ENCODE measurements at places on chromosomes 7 and 10. TPM values are rescaled to one million over a fixed set of nuclear protein-coding genes. Genes with fewer than 3 reads are reported as not detected.

DNA sequence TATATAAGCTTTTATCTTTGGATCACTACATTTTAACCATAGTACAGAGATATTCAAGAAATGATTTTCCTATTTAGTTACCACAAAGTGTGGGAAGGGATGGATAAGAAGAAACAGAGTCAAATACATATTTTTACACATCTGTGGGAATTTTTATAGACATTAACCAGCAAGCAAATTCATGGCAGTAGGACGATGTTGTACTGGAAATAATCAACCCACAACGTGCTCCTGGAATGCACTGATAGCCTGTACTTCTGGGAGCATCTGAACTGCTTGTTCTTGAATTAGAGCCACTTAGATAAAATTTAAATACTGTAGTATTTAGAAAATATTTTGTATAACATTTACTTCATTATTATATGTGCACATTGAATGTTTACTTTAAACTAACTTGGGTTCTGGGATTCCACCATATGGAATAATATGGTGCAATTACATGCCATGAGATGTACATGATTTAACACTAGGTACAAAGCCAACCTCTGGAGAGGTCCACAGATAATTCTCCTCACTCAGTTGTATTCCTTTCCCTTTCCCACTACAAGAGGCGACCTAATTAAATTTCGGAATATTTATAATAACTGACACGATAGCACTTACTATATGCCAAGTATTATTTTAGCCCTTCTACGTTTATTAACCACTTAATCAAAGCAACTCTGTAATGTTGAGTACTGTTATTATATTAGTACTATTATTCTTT lies 164.9 kb upstream of the HGF start:
- no peak overlapping the region for H3K4me3 ChIP-seq
- H3K4me1 ChIP-seq: no peaks in the 10 kb centered on the region
- no peaks in the 10 kb centered on the region for H3K36me3 ChIP-seq

- H3K36me3 ChIP-seq: no peaks in the 10 kb centered on the region
- H3K27ac ChIP-seq: no peak overlapping the region
- H3K4me1 ChIP-seq: no peaks in the 10 kb centered on the region
- no peak overlapping the region for H3K4me3 ChIP-seq
- H3K27me3 ChIP-seq: no peaks in the 10 kb centered on the region
Observed at GRCh38 chr7:16951483-16952080, 69.8 kb upstream of the AGR3 start.

- H3K36me3 ChIP-seq: no peaks in the 10 kb centered on the region
- H3K27me3 ChIP-seq: no peaks in the 10 kb centered on the region
- H3K4me3 ChIP-seq: no peak overlapping the region
- no peak overlapping the region for H3K27ac ChIP-seq
- no peak for DNase-seq
Observed at GRCh38 chr10:10730471-10731043, 287.1 kb upstream of the CELF2 start.

- H3K27me3 ChIP-seq: no peaks in the 10 kb centered on the region
- peaks cover 7% of the 10 kb centered on the region for H3K4me1 ChIP-seq
- H3K27ac ChIP-seq: no peak overlapping the region
- no peak overlapping the region for H3K4me3 ChIP-seq
- no peaks in the 10 kb centered on the region for H3K36me3 ChIP-seq
- DNase-seq: no peak
Observed at GRCh38 chr7:80967071-80967916, 48.4 kb upstream of the SEMA3C start.

The CALML3 gene
- not detected for total RNA-seq

GRCh38 chr7:75995052-75995471 lies 667 bp upstream of the TMEM120A start:
- H3K4me3 ChIP-seq: peak overlapping the region; percentile 83
- H3K27me3 ChIP-seq: no peaks in the 10 kb centered on the region
- peaks cover 13% of the 10 kb centered on the region for H3K36me3 ChIP-seq
- H3K27ac ChIP-seq: peak overlapping the region; percentile 53
- no peak for DNase-seq

The TRPV5 gene
- 0.15 TPM for total RNA-seq

- H3K36me3 ChIP-seq: no peaks in the 10 kb centered on the region
- no peaks in the 10 kb centered on the region for H3K4me1 ChIP-seq
- H3K27me3 ChIP-seq: no peaks in the 10 kb centered on the region
- H3K27ac ChIP-seq: peak overlapping the region; percentile 35
Observed at GRCh38 chr7:81064426-81064825, 145.6 kb upstream of the SEMA3C start.

The SEMA3C gene
- total RNA-seq: 0.09 TPM

The CLCN1 gene
- total RNA-seq: not detected

DNA sequence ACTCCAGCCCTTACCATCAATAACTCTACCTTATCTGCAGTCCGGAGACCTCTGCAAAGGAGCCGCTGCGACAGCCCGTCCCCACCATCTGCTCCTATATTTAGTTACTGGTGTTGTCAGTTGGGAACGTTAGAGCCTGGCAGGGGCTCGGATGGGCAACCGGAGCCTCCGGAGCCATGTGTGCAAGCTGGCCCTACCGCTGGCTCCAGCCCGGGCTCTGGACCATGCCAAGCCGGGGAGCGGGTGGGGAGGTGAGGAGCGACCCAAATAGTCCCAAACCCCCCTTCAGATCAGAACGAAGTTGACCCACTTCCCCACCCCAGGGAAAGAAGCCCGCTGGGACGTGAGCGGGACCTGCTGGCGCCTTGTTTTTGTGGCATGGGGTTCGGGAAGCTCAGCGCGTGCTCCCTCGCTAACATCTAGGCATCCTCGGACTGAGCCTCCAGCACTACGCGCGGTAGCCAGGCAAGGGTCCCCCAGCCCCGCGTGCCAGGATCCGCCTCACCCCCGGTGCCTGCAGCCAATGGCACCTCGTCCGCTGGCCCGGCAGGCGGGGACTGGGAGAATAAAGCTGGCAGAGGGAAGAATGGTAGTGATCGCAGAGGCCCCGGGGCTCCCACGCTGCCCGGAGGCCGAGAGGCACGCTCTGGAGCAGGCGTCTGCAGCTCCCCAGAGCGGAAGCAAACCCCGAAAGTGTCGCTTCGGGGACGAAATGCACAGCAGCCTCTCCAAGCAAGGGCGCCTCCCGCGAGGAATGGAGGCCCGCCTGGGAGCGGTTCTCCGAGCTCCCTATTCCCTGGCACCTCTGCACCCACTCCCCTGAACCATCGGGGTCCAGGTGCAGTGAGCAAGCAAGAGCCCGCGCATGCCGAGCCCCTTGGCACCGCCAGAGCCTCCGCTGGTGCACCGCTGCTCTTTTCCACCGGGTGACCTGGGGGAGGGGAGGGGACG lies 679 bp downstream of the LRRC20 start:
- peaks cover 13% of the 10 kb centered on the region for H3K27me3 ChIP-seq
- peak overlapping the region; percentile 67 for H3K27ac ChIP-seq
- H3K4me1 ChIP-seq: peaks cover 4% of the 10 kb centered on the region

- H3K4me3 ChIP-seq: no peak overlapping the region
- DNase-seq: no peak
- no peak overlapping the region for H3K27ac ChIP-seq
- H3K27me3 ChIP-seq: no peaks in the 10 kb centered on the region
- H3K36me3 ChIP-seq: no peaks in the 10 kb centered on the region
- H3K4me1 ChIP-seq: no peaks in the 10 kb centered on the region
Observed at GRCh38 chr7:137652721-137653120, 194.1 kb downstream of the DGKI start.

DNA sequence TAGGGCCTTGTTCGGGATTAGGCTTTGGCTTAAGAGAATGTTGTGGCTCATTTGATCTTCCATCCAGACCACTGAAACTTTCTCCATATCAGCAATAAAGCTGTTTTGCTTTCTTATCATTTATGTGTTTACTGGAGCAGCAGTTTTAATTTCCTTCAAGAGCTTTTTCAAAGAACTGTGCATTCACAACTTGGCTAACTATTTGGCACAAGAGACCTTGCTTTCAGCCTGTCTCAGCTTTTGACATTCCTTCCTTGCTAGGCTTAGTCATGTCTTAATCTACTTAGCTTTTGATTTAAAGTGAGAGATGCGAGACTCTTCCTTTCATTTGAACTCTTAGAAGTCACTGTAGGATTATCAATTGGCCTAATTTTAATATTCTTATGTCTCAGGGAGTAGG lies 19.1 kb upstream of the AKR1B1 start:
- no peaks in the 10 kb centered on the region for H3K36me3 ChIP-seq
- H3K4me3 ChIP-seq: no peak overlapping the region
- no peak overlapping the region for H3K27ac ChIP-seq
- DNase-seq: no peak

Data from endodermal cell (in vitro differentiated cells).